ENCODE measurements at places on chromosomes 13 and 19.
A peak's percentile ranks its signal among the peaks of the same experiment; 100 is the strongest.

GRCh38 chr19:54871696-54872095, 2.3 kb upstream of the FCAR start:
- DNase-seq = no peak

DNA sequence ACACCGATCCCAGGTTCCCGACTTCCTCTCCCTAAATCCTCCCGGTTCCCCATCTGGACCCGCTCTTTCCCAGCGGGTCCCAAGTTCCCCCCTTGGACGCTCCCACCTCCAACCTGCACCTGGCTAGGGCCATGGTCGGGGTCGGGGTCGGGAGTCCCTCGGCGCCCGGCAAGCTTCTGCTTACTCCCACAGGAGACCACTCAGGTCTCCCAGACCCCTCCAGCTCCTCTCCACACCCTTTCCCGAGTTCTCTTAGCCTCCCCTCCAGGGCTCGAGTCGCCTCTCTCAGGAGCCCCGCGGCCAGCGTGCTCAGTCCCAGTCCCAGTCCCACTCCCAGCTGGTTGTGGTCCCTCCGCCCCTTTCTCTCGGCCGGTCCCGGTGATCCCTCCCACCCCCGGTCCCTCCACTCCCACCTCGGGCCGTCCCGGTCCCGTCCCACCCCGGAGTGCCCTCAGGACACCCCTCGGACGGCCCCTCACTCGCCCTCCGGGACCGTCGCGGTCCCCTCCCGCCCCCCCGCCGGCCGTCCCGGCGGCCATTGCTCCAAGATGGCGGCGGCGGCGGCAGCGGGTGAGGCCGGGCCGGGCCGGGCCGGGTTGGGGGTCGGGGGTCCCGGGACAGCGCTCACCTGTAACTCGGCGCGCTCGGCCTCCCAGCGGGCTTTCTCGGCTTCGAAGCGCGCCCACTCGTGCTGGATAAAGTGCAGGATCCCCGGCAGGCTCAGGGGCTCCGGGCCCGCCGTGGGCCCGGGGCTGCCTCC, at the start of gene FKRP:
Gene FKRP, plus strand, starts transcription at position 537 of the 760 bp plus-strand sequence. CDS start 9,394 bp downstream, outside the sequence.
- peak; percentile 66 for DNase-seq

- DNase-seq = no peak
Measured at GRCh38 chr13:50198508-50198907, 183.3 kb downstream of the KCNRG start.

DNA sequence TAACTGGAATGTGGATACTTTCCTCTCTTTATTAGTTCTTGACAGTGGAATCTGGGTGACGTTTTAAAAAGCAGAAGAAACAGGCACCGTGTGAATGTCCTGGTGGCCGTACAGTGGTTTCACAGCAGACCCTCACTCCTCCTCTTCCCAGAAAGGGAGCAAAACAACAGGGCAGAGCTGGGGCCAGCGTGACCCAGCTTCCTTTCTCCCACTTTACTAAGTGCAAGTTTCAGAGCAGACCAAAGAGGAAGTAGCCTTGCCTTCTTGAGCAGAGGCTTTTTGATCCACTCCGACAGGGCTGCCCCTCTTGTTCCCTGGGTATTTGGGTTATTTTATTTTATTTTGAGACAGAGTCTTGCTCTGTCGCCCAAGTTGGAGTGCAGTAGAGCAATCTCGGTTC, 19.6 kb upstream of the C19orf33 start:
- no peak for DNase-seq

GRCh38 chr13:94987081-94987480, 274.7 kb upstream of the SOX21 start:
- no peak for DNase-seq

DNA sequence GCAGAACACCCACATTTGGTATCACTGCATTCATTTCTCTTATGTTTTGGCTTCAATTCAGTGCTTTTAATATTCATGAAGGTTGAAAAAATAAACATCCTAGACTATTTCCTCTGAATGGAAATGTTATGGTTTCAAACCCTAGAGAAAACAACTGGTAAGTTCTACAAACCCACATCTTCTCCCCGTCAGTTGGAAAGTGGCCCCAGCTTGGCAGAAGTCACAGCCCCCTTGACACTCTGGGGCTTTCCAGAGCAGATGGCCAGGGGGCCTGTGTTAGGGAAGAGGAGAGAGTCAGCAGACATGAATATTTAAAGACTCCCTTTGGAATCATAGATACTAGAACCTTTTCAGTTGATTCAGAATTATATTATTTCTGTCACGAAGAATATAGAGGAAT, 123.9 kb downstream of the SHISA2 start:
- no peak for DNase-seq

DNA sequence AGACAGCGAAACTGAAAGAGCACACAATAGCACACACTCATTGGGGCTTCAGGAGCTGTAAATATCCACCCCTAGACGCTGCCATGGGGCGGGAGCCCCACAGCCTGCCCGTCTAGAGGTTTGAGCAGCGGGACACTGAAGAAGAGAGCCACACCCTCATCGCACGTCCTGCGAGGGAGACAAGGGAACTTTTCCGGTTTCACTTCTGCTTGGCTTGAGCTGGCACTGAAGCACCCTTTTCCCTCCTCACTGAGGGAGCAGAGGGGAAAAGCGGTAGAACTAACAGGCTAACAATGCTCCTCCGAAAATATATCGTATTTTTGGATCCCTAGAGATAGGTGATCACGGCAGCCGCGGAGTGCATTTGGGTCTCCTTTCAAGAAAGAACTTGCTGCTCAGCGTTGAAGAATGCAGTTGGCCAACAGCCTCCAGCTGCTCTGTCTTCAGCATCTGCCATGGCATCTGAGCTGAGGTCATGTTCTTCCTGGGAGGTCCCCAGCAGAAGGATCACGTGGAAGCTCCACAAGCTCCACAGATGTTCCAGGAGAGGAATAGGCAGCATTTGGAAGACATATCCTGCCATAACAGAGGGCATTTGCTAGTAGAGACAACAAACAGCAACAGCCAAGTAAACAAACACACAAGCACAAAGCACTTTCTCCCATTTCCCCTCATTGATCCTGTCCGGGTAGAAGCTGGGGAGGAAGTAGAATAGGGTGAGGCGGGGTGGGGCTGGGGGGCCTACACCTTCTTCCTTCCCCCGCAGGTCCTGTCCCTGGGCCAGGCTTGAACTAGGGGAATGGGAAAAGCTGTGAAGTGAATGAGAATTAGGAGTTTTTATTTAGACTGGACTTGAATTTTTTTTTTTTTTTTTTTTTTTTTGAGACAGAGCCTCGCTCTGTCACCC, 44.8 kb upstream of the ALOX5AP start:
- peak; percentile 86 for DNase-seq

GRCh38 chr19:51122112-51122981, 2.4 kb upstream of the SIGLEC9 start:
- no peak for DNase-seq

DNA sequence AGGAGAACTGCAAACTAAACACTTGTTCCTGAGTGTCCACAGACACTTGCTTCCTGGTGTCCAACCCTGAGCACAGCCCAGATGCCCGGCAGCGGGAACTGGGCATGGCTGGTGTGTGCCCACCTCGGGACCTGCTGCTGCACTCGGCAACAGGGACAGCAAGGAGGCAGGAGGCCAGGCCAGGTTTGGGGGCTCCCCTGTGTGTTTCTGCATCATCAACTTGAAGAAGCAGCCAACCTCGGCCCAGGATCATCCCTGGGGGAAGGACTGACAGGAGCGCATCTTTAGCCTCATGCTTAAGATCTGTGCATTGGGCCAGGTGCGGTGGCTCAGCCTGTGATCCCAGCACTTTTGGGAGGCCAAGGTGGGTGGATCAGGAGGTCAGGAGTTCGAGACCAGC, 35.1 kb upstream of the LDLR start:
- no peak for DNase-seq

DNA sequence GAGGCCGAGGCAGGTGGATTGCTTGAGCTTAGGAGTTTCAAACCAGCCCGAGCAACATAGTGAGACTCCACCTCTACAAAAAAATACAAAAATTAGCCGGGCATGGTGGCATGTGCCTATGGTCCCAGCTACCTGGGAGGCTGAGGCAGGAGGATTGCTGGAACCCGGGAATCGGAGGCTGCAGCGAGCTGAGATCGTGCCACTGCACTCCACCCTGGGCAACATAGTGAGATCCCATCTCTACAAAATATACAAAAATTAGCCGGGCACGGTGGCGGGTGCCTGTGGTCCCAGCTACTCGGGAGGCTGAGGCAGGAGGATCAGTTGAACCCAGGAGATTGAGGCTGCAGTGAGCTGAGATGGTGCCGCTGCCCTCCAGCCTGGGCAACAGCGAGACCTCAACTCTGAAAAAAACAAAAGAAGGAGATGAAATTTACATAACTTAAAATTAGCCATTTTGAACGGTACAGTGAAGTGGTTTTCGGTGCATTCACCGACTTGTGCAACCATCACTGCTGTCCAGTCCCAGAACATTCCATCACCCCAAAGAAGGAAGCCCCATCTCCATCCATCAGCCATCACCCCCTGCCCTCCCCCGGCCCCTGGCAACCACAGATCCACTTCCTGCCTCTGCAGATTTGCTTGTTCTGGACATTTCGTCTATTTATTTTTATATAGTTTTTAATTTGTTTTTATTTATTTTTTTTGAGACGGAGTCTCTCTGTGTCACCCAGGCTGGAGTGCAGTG, 1.6 kb upstream of the AZU1 start:
- no peak for DNase-seq

GRCh38 chr19:17337675-17338432, 501 bp downstream of the GTPBP3 start:
- DNase-seq = peak; percentile 64

GRCh38 chr13:113393226-113393562, 29.3 kb upstream of the GRTP1 start:
- DNase-seq = no peak

DNA sequence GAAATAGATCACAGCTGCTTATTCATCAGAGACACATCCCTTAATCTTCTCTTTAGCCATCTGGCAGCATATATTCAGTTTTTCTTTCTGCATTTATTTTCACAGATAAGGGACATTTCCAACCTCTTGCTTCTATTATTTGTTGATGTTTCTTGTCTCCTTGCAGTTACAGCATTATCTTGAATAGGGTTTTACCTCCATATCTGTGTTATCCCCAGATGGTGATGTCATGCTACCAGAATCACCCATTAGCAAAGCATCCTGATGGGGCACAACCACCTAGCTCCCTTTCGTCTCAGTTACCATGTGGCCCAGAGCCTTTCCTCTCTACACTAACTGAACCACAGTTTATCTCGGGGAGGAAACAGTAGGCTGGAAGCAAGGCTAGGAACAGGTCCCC, 483.9 kb downstream of the FOXO1 start:
- DNase-seq = no peak

- peak; percentile 55 for DNase-seq
Measured at GRCh38 chr19:45496349-45496953, 396 bp downstream of the RTN2 start.

DNA sequence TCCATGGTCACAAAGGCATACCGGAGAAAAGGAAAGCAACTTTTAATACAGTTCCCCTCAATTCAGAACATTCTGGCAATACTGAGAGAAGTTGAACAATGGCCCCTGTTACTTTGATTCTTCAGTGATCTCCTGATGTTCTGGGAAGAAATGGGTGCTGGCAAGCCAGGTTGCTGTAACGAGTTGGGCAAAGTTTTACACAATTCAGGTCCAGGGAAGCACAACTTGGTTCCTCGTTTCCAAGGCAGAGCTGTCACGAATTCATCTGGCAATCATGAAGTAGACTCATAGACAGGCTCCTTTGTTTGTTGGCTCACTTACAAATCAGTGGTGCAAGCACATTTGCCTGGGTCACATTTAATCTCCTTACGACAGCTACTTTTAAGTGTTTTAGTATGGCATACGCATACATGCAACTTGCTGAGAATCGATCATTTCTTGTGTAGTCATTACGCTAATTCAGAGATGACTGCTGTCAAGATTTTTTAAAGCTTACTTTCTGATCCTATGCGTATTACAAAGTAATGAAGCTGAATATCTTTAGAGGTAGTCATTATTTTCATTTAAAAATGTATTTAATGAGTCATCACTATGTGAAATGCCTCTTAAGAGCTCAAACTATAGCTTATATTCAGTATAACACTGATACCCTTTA, 174.7 kb downstream of the GPC5 start:
- DNase-seq = no peak

GRCh38 chr19:47790398-47790814, 11.9 kb downstream of the SELENOW start:
- DNase-seq = peak; percentile 85

DNA sequence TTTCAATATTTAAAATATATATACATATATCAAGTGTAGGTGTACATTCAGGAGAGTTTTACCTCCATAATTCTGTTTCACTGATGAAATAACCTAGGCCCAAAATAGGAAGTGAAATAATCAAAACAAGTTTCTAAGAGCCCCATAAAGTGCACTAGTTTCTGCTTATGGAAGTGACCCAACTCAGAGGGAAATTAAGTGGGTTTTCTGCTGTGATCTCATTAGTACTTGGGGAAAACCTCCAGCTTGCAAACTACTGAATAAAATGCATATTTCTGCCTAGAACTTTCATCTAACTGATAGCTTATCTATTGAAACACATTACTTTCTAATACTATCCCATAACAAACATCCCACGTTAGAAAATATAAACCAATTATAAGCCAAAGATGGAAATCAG, 45.4 kb upstream of the MIR17HG start:
- DNase-seq = no peak
